Stimulated activated CD4-positive, alpha-beta T cell treated with anti-CD3 and anti-CD28 coated beads, Interleukin-12 subunit alpha, Interleukin-12 subunit beta, amount 100 ng/mL, for 48 hours (primary cell): ENCODE measurements at places on chromosomes 7 and 10.

DNA sequence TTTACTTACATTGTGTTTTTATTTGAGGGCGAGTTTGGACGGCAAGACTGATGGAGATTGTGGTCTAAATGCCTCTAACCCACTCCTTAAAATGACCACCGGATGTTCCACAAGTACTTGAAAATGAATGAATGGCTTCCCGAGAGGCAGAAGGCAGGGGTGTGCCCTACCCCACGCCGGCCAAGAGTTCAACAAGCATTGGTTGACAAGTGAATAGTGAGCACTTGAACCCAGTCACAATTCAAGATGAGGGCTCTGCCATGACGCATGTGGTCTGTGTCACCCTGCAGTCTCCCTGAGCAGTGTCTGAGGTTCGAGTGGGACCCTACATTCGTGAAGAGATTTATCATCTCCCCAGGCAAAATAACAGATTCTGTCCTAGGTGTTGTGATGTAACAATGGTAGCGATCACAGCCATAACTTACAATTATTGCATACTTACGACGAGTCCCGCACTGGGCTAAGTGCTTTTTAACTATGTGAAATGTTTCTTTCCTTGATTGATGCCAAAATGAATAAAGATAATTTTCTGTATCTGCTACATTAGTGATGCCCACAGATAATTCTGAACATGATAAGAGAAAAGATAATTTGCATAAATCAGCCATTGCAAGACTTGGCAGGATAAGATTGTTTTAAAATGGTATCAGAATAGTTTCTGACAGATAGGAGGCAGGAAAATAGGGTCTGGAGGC is 305.4 kb downstream of the WDR37 start:
- no peak for DNase-seq

DNA sequence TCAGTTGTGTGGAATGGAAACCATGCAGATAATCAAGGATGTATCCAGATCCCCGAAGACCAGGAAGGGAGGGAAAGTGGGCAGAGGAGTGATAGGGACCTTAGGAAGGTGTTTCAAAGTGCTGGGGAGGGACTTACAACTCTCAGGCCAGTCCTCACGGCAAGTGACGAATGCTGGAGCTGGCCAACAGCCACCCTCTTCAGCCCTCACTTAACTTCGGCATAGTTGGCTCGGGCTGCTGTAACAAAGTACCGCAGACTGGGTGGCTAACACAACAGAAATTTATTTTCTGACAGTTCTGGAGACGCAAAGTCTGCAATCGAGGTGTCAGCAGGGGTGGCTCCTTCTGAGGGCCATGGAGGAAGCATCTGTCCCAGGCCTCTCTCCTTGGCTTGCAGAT is 265.9 kb upstream of the YAE1 start:
- no peak for DNase-seq

- DNase-seq, result no peak
Measured at GRCh38 chr7:122885583-122886356, 490 bp downstream of the CADPS2 start.

- no peak for DNase-seq
Measured at GRCh38 chr10:69955897-69956740, 96.5 kb upstream of the MACROH2A2 start.

DNA sequence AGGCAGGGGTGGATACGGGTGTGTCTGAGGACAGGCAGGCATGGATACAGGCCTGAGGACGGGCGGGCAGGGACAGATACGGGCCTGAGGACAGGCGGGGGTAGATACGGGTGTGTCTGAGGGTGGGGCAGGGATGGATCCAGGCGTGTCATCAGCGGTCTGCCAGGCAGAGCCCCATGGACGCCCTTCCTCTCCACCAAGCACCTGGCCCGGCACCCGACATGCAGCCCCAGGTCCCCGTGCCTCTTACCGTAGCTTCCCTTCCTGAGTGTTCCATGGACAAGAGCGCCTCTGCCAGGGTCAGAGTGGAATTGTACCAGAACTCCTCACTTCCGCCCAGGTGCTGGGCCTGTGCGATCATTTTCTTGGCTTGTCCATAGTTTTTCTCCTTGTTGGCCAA is 74.6 kb upstream of the NKX6-2 start:
- DNase-seq, result no peak

DNA sequence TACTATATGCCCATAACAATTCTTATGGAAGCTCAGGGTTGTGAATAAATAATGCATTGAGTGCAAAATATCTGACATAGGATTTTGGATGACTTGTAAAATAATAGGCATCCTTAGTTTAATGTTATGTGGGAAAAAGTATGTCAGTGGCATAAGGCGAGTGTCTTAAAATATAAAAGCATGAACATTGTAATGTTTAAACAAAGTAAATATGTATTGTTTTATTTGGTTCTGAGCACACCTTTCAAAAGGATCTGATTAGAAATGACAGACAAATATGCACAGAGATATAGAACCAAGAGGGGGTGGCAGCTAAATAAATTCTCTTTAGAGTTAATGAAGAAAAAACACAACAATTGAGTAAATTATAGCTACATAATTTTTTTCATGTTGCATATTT is 51.3 kb upstream of the FOXP2 start:
- DNase-seq, result no peak

DNA sequence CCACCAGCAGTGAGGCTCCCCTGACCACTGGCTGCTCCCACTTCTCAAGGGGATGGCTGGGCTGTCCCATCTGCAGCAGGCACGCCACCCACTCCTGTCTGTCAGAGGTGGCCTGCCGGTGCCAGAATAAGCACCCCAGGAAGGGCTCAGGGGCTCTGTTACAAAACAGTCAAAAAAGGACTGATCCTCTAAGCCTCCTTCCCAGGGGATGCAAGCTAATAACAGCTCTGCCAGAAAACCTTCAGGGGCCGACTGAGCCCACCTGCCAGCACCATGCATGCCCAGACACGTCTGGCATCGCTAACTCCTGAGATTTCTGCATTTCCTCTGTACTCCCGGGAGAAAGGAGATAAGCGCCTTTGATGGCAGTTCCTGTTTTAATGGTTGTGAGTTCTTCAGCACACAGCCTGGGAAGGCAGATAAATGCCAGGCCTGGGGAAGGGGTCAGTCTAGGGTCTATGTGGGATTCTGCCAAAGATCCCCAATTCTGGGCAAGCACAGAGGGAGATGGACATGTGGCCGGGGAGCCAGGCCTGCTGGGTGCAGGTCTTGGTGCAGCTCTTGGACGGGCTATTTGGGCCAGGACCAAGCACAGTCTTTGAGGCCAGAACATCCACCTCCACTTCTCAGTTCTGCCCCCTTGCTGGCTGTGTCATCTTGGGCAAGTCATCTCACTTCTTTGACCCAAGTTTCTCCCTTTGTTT is 128.4 kb downstream of the ARHGAP22 start:
- DNase-seq, result no peak

- no peak for DNase-seq
Measured at GRCh38 chr10:92574548-92575261, 812 bp upstream of the IDE start.

- no peak for DNase-seq
Measured at GRCh38 chr10:72595436-72595835, 30.4 kb downstream of the MICU1 start.

GRCh38 chr7:83280671-83281070 is 118.0 kb upstream of the PCLO start:
- DNase-seq, result no peak

DNA sequence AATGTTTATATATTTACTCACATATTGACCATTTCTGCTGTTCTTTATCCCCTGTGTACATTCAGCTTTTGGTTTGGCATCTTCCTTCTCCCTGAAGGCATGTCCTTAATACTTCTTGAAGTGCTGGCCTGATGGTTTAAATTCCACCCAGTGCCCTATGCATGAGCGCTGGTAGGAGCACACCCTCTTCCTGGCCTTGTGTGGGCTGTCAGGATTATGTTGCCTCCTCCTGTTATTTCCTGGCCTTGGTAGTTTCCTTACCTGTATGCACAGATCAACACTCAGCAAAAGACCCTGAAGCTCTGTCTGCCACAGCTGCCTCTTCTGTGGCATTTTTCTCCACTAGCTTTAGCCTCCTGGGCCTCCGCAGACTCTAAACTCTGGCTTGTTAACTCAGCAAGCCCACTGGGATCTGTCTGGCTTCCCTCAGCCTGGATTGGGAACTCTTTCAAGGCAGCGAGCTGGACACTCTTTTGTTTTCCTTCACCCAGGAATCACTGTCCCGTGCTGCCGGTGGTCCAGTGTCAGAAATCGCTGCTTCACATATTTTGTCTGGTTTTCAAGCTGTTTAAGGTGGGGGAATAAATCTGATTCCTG is 595.2 kb downstream of the SDK1 start:
- no peak for DNase-seq

GRCh38 chr7:45514944-45515343 is 59.2 kb upstream of the ADCY1 start:
- no peak for DNase-seq

DNA sequence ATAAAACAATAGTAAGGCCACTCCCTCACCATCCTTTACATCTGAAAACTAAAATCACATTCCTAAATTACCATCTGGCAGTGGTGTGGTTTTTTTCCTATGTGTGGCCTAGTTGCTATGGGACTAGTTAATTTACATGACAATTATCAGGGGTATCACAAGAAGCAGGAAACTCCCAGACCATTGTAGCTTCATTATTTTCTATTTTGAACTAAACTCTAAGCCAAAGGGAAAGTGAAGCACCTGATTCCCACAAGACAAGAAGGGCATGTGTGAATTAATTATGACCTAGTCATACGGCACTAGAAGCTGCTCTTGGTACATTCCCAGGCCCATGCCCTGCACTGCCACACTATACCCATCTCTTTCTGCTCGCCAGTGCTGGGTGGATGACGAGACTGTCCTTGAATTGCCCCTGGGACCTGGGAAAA is 103.4 kb downstream of the ATXN7L1 start:
- DNase-seq, result no peak

- DNase-seq, result no peak
Measured at GRCh38 chr7:116553168-116553964, 28.5 kb downstream of the CAV1 start.

DNA sequence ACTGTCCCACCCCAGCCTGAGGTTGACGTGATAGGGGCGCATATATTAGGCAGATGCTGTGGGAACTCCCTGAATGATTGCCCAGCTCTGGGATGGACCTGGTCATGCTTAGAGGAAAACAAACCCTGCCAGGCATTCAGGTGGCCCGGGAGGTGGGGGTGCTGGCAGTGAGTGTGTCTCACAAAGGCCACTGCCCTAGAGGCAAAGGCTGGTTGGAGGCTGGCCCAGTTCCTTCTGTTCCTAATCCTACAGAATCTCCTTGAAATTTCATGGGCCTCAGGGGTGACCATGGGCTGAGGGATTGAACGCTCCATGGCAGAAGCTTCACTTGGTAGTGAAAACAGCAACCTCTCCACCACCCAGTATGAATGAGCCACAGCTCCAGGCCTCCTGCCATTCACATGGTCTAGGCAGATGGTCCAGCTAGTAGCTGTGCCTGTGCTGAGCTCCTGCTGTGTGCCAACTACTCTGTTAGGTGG is 25.6 kb downstream of the ADRA2A start:
- DNase-seq, result no peak

GRCh38 chr10:11088709-11089108 is 71.0 kb downstream of the CELF2 start:
- no peak for DNase-seq

- no peak for DNase-seq
Measured at GRCh38 chr10:42769673-42770072, 12.9 kb upstream of the BMS1 start.

DNA sequence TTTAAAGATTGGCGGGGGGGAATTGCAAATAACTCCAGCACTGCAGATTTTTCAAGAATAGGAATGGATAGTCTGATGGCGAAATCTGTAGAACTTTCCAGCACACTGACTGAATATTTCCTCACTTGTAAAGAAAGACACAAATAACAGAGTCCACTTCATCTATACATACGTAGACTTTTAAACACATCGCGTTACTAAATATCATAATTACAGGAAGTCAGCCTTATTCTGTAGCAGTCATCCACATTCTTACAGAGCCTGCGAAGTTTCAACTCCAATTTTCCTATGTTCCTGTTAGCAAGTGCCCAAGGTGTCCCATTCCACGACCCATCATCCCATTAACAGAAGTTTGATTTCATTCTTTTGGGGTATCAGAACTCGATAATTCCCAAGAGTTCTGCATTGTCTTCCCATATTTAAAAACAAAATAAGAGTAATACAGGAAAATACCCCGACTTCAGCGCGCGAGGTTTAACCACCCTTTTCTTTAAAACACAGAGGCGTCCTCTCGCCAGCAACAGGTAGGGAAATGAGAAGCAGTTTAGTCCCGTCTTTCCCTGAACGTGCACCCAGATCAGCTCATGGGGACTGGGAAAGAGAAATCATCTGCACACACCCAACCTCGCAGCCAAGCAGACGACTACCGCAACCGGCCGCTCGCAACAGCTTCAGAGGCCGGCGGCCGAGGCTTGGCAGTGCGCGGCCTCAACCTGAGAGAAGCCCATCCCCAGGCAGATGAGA is 880 bp downstream of the HERC4 start:
- DNase-seq, result no peak

DNA sequence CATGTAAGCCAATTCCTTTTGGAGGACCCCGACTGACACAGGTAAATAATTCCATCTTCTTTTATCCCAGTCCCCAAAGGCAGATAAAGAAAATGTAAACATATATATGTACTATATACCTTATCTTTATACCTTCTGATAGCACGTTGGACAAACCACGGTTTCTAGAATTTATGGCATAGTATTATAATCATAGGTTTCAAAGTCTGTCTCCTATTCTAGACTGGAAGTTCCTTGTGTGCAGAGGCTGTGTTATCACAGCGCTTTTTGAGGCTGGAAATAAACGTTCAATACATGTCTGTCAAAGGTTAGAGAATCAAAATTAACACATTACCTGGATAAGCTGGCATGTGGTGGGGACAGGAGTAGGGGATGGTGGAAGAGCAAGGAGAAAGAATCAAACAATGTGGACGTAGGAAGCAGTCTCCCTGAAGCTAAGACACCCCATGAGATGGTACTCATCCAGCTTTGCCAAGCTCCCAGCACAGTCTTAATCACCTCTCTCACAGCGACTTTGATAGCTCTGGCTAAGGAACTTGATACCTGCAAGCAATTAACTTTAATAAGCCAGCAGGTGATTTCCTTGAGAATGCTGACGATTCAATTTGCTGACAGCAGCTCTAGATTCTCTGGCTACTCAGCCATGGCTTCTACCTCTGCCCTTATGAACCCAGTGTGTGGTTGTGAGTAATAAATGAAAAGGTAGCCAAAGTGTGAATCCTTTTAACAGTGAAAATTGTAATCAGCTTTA is 208.4 kb upstream of the LRRTM3 start:
- DNase-seq, result no peak

- no peak for DNase-seq
Measured at GRCh38 chr10:67978749-67979148, 94.3 kb downstream of the SIRT1 start.

GRCh38 chr10:129372172-129372571 is 94.9 kb upstream of the MGMT start:
- DNase-seq, result no peak

- no peak for DNase-seq
Measured at GRCh38 chr10:13567030-13567429, 19.7 kb upstream of the PRPF18 start.

GRCh38 chr10:3978761-3979160 is 193.8 kb upstream of the KLF6 start:
- DNase-seq, result no peak

DNA sequence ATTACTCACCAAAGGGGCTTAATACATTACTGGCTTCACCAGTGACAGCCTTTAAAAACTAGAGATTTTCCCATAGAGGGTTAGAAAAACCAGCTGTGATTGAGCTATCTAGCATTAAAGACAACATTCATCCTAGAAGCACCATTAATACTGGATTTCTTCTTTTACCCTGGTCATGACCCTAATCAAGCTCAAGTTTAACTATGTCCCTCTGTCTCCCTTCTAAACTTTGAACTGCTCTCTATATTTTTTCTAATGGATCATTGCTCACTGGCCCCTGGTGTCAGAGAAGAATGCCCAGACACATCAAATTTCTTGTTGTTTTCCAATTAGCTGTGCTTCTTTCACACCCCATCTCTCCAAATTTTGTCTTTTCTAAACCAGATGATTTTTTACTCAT is 1101.3 kb downstream of the XPNPEP1 start:
- no peak for DNase-seq
